ENCODE measurements at places on chromosomes 1 and 21. TPM values are rescaled to one million over a fixed set of nuclear protein-coding genes. Genes with fewer than 3 reads are reported as not detected.

GRCh38 chr1:84402060-84402459 is 3.8 kb downstream of the DNASE2B start:
- H3K4me1 ChIP-seq: peaks cover 19% of the 10 kb centered on the region
- DNase-seq: no peak
- no peak overlapping the region for H3K27ac ChIP-seq
- H3K36me3 ChIP-seq: no peaks in the 10 kb centered on the region

DNA sequence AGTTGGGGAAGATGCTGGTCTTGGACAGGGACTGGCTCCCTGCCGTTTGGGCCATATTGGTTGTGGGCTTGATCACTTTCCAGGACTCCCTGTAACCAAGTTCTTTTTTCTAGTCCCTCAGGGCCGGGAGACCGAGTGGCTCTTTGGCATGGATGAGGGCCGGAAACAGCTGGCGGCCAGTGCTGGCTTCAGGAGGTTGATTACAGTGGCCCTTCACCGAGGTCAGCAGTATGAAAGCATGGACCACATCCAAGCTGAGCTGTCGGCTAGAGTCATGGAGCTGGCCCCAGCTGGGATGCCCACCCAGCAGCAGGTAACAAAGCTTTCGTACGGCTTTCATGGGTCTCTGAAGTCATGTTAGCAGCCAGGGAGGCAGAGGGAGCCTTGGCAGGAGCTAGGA is 4.3 kb downstream of the METTL13 start:
- peaks cover 14% of the 10 kb centered on the region for H3K36me3 ChIP-seq
- H3K27me3 ChIP-seq: no peaks in the 10 kb centered on the region
- H3K27ac ChIP-seq: no peak overlapping the region
- peaks cover 15% of the 10 kb centered on the region for H3K4me1 ChIP-seq
- no peak overlapping the region for H3K4me3 ChIP-seq
- no peak for DNase-seq

DNA sequence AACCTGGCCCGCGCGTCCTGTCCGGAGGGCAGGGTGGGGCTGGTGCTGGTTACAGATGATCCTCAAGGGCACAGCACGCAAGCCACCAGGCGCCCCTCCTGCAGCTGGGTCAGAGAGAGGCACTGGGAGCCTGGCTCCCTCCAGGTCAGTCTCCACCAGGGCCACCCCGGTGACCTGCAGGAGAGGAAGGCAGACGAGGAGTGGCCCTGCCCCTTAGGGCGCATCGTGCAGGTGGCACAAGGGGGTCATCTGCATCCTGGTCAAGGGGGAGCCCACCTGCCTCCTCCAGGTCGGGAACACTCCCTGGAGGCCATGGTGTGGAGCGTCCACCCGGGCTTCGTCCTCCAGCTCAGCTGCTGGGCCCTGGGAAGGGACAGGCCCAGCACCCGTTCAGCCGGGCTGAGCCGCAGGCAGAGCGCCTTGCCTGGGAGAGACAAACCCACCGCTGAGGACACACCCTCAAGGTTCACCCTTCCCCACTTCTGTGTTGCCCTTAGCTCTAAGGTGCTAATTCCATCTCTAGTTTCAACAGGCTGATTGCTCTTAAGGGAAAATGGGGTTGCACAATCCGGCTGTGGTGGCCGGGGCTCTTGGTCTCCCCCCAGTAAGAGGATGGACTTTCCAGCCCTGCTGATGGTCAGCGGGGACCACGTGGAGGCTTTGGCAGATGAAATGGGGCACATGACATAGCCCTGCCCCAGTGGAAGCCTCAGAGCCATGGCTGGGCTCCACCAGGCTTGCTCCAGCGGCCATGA is 63.2 kb downstream of the SIK1 start:
- DNase-seq: no peak
- no peak overlapping the region for H3K4me3 ChIP-seq
- peaks cover 31% of the 10 kb centered on the region for H3K27me3 ChIP-seq
- peaks cover 10% of the 10 kb centered on the region for H3K4me1 ChIP-seq
- no peaks in the 10 kb centered on the region for H3K36me3 ChIP-seq

GRCh38 chr1:214670098-214670497 is 67.1 kb downstream of the CENPF start:
- DNase-seq: no peak
- no peak overlapping the region for H3K4me3 ChIP-seq
- H3K27me3 ChIP-seq: peaks cover 10% of the 10 kb centered on the region
- H3K4me1 ChIP-seq: no peaks in the 10 kb centered on the region
- H3K36me3 ChIP-seq: peaks cover 15% of the 10 kb centered on the region
- no peak overlapping the region for H3K27ac ChIP-seq

DNA sequence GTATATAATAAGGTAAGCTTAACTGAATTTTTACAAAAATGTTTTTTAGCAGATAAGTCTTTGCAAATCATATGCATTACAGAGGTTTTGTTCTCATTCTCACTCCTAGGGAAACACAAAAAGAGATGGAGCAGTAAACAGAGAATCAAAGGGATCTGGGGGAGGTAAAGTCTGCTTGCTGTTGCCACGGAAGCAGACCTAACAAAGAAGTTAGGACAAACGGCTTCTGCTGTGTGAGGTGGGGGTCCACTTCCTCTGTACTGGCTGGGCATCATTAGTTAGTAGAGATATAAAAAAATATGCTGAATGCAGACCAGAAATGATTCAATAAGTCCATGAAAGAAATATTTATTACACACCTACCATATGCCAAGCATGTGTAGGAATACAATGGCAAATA is 34.2 kb downstream of the GJA5 start:
- peaks cover 51% of the 10 kb centered on the region for H3K27me3 ChIP-seq
- H3K36me3 ChIP-seq: no peaks in the 10 kb centered on the region
- H3K27ac ChIP-seq: no peak overlapping the region

GRCh38 chr1:207823880-207824566 is 72.2 kb downstream of the CD46 start:
- H3K36me3 ChIP-seq: peaks cover 3% of the 10 kb centered on the region
- peaks cover 29% of the 10 kb centered on the region for H3K4me1 ChIP-seq
- peak; percentile 23 for DNase-seq
- H3K27me3 ChIP-seq: no peaks in the 10 kb centered on the region

DNA sequence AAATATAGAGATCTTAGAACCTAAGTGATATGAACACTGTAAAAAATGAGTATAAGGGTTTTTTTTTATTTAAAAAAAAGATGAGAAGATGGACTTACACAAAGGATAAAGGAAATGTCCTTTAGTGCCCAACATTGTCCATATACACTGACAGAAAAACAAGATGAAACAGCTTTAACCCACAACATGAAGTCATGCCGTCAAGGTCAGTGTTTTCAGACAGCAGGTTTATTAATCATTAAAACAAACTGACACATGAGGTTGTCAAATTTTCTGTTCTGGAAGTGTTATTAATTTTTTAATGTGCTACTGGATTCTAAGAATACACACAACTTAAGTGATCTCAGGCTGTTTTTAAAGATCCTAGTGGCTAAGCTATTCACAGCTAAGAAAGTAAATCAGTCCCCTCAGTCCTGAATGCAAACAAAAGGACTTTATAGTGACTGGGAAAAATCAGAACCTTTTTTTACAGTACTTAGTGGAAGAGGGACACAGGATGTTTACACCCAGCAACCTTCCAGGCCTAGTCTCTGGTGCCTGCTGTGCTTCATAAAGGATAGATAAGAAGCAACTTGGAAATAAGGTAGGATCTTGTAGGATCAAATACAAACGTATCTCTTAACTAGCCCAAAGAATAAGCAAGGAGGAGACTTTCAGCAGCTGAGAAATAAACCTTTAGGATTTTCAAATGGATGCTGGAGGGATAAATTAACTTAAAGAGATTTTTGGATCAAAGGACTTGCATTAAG is 21.9 kb upstream of the PKN2 start:
- H3K27me3 ChIP-seq: no peaks in the 10 kb centered on the region
- H3K27ac ChIP-seq: no peak overlapping the region
- H3K36me3 ChIP-seq: no peaks in the 10 kb centered on the region

DNA sequence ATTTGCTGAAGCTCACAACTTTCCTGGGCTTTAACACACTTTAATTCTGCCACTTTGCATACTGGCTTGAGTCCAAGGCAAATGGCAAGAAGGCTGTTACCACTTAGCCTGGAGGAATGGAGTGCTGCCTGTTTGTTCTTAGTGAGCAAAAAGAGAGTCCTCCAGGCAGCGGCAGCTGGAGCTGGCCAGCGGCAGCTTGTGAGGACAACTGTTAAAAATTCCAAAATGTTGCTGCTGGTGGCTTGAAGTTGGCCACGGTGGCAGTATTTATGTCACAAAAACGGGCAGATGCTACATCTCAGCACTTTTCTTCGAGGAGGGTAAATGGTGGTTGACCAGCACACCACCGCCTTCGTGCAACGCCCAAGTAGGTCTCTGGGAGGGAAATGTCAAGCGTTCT is 27.3 kb downstream of the STPG1 start:
- H3K36me3 ChIP-seq: peaks cover 25% of the 10 kb centered on the region
- no peaks in the 10 kb centered on the region for H3K27me3 ChIP-seq
- peaks cover 16% of the 10 kb centered on the region for H3K4me1 ChIP-seq

GRCh38 chr1:206036663-206037455 is 13.2 kb upstream of the CTSE start:
- no peak for DNase-seq
- no peak overlapping the region for H3K4me3 ChIP-seq
- H3K27me3 ChIP-seq: peaks cover 54% of the 10 kb centered on the region
- H3K4me1 ChIP-seq: peaks cover 4% of the 10 kb centered on the region
- no peak overlapping the region for H3K27ac ChIP-seq
- H3K36me3 ChIP-seq: no peaks in the 10 kb centered on the region

GRCh38 chr1:204507317-204508105 is 8.7 kb upstream of the MDM4 start:
- H3K4me1 ChIP-seq: peaks cover 16% of the 10 kb centered on the region
- no peak for DNase-seq
- peaks cover 2% of the 10 kb centered on the region for H3K36me3 ChIP-seq
- H3K4me3 ChIP-seq: peak overlapping the region; percentile 94
- peak overlapping the region; percentile 100 for H3K27ac ChIP-seq

The LCE1C gene
- not detected for total RNA-seq

The IFNLR1 gene
- 21.2 TPM for total RNA-seq

The LCE2C gene
- not detected for total RNA-seq
